H1 (cell line): ENCODE measurements at places on chromosomes 1 and 21.

- DNase-seq: no peak
- H3K27me3 ChIP-seq: peaks cover 19% of the 10 kb centered on the region
- H3K36me3 ChIP-seq: no peaks in the 10 kb centered on the region
- no peak overlapping the region for H3K27ac ChIP-seq
Measured at GRCh38 chr1:41657679-41658295, 173.3 kb upstream of the EDN2 start.

DNA sequence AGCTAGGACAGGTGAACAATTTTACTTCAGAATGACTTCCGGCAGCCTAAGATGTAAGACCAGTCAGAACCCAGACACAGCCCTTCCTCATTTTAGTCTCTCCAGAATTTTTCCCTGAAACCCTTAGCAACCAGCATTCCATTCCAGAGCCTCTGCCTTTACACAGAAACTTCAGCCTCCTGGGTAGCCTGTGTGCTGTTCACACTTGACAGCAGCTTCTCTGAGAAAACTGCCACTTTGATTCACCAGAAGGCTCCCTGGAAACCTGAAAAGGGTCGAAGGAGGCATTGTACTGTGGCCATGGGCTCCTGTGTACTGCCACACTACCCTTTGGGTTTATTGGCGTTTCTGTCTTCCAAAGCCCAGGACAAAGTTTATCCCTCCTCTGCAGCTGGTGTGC is 17.4 kb downstream of the HYI start:
- H3K27me3 ChIP-seq: no peaks in the 10 kb centered on the region
- peaks cover 2% of the 10 kb centered on the region for H3K36me3 ChIP-seq
- H3K4me3 ChIP-seq: no peak overlapping the region

DNA sequence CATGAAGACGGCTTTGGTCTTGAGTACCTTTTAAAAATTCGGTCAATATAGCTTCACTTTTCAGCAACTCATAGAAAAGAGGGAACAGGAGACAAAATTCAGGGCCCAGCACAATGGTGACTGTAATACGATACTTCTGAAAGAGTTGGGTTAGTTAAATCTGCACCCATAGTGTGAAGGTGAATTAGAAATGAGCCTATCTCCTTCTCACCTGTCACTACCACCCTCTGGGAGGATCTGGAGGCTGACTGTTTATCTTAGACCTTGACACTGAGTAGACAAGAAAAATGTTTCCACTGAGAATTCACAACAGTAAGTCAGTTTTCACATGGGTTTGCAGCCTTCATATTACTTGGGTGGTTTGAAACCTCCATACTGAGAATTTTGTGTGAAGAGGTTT is 57.9 kb upstream of the HMGB4 start:
- no peak for DNase-seq
- no peaks in the 10 kb centered on the region; the same call in 1 of the 2 replicates for H3K4me1 ChIP-seq
- H3K4me3 ChIP-seq: no peak overlapping the region
- H3K36me3 ChIP-seq: peaks cover 9% of the 10 kb centered on the region; the same call in 1 of the 2 replicates
- H3K27ac ChIP-seq: no peak overlapping the region

DNA sequence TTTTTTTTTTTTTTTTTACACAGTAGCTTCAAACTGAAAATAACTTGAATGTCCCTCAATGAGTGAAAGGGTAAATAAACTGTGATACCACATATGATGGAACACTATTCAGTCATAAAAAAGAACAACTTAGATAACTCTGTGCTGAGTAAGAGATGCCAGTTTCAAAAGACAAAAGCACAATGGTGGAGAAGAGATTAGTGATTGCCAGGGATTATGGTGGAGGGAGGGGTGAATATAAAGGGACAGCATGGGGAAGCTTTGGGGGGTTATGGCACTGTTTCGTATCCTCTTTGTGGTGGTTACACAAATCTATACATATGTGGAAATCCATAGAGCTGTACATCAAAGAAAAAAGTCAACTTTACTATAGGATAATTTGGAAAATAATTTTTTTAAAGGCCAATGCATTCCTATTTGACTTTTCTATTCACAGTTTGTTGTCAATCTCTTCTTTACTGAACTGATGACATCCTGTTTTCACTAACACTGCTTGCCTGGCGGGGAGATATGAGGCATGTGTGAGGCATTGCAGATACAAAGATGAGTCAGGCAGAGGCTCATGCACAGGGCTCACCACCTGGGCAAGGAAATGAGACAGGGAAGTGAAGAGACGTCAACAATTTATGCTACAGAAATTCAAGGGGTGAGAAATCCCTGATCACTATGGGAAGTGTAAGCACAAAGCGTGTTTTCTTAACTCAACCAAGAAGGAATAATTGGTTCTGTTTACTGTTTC is 302.7 kb downstream of the DUSP10 start:
- H3K27ac ChIP-seq: no peak overlapping the region
- H3K4me3 ChIP-seq: no peak overlapping the region
- peaks cover 4% of the 10 kb centered on the region for H3K4me1 ChIP-seq
- H3K27me3 ChIP-seq: no peaks in the 10 kb centered on the region

GRCh38 chr1:1062348-1063163 is 11.6 kb downstream of the RNF223 start:
- peaks cover 25% of the 10 kb centered on the region for H3K27me3 ChIP-seq
- DNase-seq: no peak
- H3K4me3 ChIP-seq: no peak overlapping the region

DNA sequence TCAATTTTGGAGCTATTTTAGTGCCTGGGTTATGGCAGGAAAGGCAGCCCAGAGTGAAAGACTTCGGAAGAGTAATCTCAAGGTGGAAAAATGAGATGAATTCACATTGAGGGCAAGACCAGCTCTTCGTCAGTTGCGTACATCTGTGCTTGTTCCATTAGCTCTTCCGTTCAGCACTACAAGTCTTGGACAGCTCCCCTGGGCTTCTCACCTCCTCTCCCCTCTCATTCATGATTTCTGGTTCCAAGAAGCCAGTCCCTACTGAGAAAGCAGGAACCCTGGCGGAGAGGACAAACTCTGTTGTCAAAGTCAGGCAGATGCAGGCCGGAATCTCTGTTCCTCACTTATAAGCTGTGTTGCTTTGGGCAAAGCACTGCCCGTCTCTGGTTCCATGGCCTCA is 76.5 kb downstream of the ACTL8 start:
- no peak overlapping the region for H3K27ac ChIP-seq
- H3K4me3 ChIP-seq: no peak overlapping the region
- no peaks in the 10 kb centered on the region for H3K27me3 ChIP-seq
- no peaks in the 10 kb centered on the region for H3K36me3 ChIP-seq

DNA sequence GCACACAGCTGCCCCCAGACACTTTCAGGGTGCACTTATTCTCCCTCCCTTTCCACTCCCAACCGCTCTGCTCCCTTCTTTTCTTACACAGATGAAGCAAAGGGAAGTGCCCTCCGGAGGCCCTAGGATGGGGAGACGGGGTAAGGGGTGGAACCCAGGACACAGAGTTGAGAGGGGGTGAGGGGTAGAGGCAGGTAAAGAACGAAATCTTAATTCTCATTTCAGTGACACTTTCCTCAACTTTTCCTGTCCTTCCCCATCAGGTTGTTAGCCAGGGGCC is 12.8 kb downstream of the PLEKHO1 start:
- peaks cover 15% of the 10 kb centered on the region for H3K36me3 ChIP-seq
- 0 out of 2 replicates have a peak overlapping the region, but pooled peaks have one; percentile 12 for H3K4me3 ChIP-seq
- no peaks in the 10 kb centered on the region for H3K27me3 ChIP-seq
- peak overlapping the region; percentile 98 for H3K27ac ChIP-seq

- no peaks in the 10 kb centered on the region for H3K27me3 ChIP-seq
- H3K36me3 ChIP-seq: no peaks in the 10 kb centered on the region
- H3K4me3 ChIP-seq: no peak overlapping the region
- peaks cover 12% of the 10 kb centered on the region for H3K4me1 ChIP-seq
- no peak overlapping the region for H3K27ac ChIP-seq
- DNase-seq: no peak
Measured at GRCh38 chr1:171252482-171252881, 4.2 kb downstream of the FMO1 start.

GRCh38 chr1:226762055-226762454 is 23.0 kb upstream of the ITPKB start:
- DNase-seq: no peak
- no peaks in the 10 kb centered on the region for H3K27me3 ChIP-seq
- H3K27ac ChIP-seq: no peak overlapping the region
- no peak overlapping the region for H3K4me3 ChIP-seq
- H3K36me3 ChIP-seq: no peaks in the 10 kb centered on the region
- H3K4me1 ChIP-seq: peaks cover 9% of the 10 kb centered on the region; the same call in 1 of the 2 replicates

DNA sequence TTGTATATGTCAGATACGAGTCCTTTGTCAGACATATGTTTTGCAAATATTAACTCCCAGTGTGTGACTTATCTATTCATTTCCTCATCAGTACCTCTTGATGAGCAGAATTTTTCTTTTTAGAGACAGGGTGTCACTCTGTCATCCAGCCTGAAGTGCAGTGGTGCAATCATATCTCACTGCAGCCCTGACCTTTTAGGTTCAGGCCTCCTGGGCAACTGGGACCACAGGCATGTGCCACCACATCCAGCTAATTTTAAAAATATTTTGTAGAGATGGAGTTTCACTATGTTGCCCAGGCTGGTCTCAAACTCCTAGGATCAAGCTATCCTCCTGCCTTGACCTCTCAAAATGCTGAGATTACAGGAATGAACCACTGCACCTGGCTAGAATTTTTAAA is 93.0 kb downstream of the HLCS start:
- no peaks in the 10 kb centered on the region for H3K36me3 ChIP-seq
- DNase-seq: no peak
- no peak overlapping the region for H3K27ac ChIP-seq
- no peaks in the 10 kb centered on the region for H3K27me3 ChIP-seq

- no peak for DNase-seq
- peaks cover 9% of the 10 kb centered on the region for H3K4me1 ChIP-seq
- no peaks in the 10 kb centered on the region for H3K36me3 ChIP-seq
- H3K27ac ChIP-seq: no peak overlapping the region
- no peaks in the 10 kb centered on the region; the same call in 1 of the 2 replicates for H3K27me3 ChIP-seq
- no peak overlapping the region for H3K4me3 ChIP-seq
Measured at GRCh38 chr1:16164213-16165072, 8.6 kb upstream of the EPHA2 start.

DNA sequence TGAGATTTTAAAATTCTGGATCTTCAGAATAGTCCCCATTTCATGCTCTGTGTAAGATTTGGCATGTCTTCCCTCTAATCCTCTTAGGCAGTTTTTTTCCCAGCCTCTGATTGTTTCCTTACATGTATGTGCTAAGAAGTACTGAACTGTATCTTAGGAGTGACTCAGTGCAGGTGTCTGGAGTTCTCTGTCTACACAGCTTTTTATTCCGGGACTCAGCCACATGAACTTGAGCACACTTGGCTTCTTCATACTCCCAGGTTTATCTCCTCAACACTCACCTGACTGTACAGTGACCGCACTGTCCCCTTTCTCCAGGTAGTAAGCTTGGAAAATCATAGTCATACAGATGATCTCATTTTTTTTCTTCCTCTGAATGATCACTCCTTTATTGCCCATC is 50.7 kb downstream of the SYT14 start:
- H3K4me1 ChIP-seq: peaks cover 2% of the 10 kb centered on the region
- H3K4me3 ChIP-seq: no peak overlapping the region
- H3K27ac ChIP-seq: no peak overlapping the region
- H3K36me3 ChIP-seq: no peaks in the 10 kb centered on the region
- no peak for DNase-seq

DNA sequence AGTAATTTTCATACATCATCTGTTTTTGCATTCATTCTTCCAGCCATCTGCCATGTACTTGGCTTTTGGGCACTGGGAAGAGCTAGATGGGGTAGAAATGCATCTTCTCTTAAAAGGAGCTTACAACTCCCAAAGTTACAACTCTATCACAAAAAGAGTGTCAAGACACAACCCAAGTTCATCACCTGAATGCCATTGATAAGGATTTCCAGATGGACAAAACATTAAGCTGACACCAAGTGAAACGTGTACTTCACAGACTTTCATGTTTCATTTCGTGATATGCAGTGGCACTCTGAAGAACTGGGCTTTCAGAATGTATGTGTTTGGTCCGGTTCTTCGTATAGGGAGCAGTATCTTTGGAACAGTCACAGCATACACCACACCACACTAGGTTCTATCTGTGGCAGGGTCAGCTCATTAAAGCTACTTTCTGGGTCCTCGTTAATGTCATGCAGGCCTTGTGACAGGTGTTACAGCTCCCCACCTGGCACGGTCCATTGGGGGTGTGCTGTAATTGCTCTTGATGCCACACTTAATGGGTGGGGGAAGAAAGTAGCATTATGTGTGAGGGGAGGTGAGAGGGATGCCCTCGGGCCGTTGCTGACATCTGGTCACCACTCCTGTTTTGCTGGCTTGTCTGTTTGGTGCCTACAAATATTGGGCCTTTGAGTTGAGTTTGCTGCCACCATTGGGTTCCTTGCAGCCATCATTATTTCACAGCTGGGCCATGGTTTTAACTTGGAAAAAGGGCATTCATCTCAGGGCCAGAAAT is 164.9 kb downstream of the NFIA start:
- peaks cover 2% of the 10 kb centered on the region for H3K4me1 ChIP-seq
- no peaks in the 10 kb centered on the region for H3K27me3 ChIP-seq
- DNase-seq: no peak
- no peak overlapping the region for H3K4me3 ChIP-seq
- H3K27ac ChIP-seq: no peak overlapping the region
- no peaks in the 10 kb centered on the region for H3K36me3 ChIP-seq

GRCh38 chr21:39562791-39563770 is 49.7 kb upstream of the B3GALT5 start:
- no peak overlapping the region for H3K4me3 ChIP-seq
- no peak overlapping the region for H3K27ac ChIP-seq
- 0 out of 2 replicates have a peak, but pooled peaks cover under 1% of the 10 kb centered on the region for H3K4me1 ChIP-seq
- H3K27me3 ChIP-seq: no peaks in the 10 kb centered on the region

GRCh38 chr1:52842643-52843310 is at the start of gene ZYG11A:
Gene ZYG11A (plus strand): TSS chr1:52842760. CDS start chr1:52842884, 124 bp downstream.
- no peaks in the 10 kb centered on the region for H3K4me1 ChIP-seq
- no peaks in the 10 kb centered on the region for H3K36me3 ChIP-seq
- DNase-seq: peak; percentile 56
- H3K27ac ChIP-seq: no peak within 1 kb of the TSS

DNA sequence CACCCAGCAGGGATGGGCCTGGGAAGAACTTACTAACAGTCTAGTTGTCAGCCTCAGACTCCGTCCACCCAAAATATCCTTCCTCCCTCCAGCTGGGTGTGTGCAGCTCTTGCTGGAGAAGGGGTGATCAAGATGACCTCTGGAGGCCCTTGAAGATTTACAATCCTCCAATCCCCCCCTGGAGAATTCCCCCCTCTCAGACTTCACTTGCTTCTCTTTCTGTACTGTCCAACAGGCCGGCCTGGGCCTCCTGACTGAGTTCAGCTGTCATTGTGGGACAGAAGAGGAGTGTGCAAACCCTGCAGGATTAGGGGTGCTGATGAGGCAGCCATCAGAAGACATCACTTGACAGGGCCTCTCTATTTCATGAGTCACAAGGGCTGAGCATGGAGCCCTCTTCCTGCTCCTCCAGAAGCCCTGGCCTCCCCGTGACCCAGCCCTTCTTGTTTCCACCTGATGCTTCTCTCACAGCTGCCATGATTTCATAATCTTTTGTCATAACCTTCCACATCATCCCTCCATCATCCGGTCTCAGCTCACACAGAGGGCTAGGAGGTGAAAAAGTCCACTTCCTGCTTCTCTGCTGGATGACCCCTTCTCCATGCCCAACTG is 17.5 kb upstream of the IGFN1 start:
- no peak for DNase-seq
- H3K4me1 ChIP-seq: peaks cover 7% of the 10 kb centered on the region
- H3K36me3 ChIP-seq: no peaks in the 10 kb centered on the region
